ENCODE measurements at places on chromosomes 1 and 21. TPM values are rescaled to one million over a fixed set of nuclear protein-coding genes. Genes with fewer than 3 reads are reported as not detected.

DNA sequence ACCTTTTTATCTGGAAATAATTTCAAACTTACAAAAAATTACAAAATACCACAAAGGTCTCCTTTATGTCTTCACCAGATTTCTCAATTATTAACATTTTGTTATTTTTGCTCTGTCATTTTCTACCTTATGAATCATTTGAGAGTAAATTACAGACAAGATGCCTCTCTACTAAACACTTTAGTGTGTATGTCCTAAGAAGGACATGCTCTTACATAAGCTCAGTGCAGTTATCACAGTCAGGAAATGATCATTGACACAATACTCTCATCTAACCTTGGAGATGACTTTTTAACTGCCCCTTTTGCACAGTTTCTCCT is 378.9 kb upstream of the RUNX1 start:
- no peak for DNase-seq

DNA sequence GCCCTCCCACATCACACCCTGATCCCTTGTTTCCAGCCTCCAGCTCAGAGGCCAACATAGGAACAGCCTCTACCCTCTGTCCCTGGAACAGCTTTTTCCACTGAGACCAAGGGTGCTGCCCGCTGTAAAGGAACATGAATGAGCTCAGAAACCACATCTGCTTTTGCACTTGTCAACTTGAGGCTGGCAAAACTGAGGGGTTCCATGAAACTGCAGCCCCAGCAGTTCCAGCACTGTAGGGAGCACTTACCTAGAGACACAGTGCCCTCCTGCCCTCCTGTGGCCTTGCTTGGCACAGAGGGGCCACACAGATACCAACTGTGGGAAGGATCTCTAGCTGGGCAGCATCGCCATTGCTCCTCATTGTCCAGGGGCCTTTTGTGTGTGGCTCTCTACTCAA is 51.7 kb downstream of the ITPKB start:
- no peak for DNase-seq

DNA sequence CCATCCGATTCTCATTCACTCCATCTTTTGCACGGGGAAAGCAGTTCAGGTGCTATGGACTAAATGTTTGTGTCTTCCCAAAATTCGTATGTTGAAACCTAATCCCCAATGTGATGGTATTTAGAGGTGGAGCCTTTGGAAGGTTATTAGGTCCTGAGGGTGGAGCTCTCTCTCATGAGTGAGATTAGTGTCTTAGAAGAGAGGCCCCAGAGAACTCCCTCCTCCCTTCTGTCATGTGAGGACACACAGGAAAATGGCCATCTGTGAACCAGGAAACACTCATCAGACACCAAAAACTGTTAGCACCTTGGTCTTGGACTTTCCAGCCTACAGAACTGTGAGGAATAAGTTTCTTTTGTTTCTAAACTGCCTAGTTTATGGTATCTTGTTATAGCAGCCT is 15.8 kb upstream of the CCDC190 start:
- no peak for DNase-seq

GRCh38 chr1:194644528-194644927 is 1458.1 kb upstream of the B3GALT2 start:
- no peak for DNase-seq

DNA sequence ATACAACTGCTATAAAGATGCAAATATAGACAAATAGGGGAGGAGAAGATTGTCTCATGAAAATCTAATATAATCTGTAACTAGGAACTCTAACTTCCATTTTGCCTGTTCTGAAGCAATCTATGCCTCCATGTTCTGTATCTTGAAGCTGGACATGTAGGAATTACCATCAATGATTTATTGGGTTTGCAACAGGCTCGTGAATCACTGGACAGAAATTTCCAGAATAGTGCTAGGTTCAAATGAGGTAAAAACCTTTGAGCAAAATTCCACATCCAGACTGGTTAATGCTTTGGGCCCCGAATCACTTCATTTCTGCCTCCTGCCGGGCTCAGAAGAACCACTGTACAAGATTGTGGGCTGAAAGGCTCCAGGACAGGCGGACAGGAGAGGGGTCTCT is 110.7 kb upstream of the CTTNBP2NL start:
- DNase-seq, result no peak

- DNase-seq, result peak; percentile 37
Measured at GRCh38 chr1:240797050-240797449, 185.1 kb upstream of the GREM2 start.

DNA sequence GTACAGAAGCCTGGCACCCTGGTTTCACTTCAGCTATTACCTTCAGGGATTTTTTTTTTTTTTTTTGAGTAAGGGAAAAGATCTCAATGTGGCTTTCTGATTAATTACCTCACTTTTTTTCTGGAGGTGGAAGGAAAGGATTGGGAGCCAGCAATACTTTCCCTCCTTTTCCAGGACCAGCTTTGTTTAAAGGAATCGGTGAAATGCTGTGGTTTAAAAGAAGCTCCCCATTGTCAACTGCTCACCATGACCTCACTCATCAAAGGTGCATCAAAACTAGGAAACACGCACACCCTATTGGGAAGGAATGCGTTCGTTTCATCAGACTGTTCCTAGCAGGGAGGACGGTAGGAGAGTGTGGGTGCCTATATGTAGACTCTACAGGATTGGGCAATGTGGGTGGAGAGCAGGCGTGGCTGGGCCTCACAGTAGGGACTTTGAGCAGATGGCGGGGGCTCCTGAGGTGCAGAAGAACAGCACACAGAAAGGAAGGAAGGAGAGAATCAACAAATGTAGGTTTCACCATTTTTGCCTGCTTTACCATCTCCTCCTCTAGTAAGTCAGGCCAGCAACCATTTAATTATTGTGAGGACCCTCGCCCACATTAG is 13.0 kb downstream of the PHGDH start:
- no peak for DNase-seq

- no peak for DNase-seq
Measured at GRCh38 chr1:245094092-245094491, 60.7 kb upstream of the KIF26B start.

DNA sequence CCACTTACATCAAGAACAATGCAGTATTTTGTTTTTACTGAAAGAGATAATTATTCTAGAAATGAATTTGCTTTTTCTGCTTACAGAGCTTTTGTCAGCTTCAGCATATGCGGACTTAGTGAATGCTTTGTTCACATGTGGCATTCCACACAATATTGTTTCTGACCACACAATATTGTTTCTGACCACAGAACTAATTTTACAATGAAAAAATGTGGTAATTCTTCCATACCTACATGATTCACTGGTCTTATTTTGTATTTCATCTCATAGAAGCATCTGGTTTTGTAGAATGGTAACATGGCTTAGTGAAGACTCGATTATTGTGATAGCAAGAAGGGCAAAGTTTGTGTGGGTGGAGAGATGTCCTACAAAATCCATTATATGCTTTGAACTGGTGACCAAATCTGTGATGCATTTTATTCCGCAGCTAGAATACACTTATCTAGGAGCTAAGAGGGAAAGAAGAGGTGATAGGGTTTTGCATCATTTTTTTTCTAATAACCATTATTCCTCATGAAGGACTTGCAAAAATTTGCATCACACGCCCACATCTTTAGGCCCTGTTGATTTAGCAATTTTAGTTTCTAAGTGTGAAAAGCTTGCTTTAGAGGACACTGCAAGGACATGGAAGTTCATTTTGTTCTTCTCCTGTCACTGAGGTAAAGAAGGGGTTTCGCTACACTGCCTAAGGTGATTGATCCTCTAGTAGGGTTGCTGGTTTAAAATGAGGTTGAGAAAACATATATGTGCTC is 75.3 kb downstream of the HLX start:
- DNase-seq, result no peak

DNA sequence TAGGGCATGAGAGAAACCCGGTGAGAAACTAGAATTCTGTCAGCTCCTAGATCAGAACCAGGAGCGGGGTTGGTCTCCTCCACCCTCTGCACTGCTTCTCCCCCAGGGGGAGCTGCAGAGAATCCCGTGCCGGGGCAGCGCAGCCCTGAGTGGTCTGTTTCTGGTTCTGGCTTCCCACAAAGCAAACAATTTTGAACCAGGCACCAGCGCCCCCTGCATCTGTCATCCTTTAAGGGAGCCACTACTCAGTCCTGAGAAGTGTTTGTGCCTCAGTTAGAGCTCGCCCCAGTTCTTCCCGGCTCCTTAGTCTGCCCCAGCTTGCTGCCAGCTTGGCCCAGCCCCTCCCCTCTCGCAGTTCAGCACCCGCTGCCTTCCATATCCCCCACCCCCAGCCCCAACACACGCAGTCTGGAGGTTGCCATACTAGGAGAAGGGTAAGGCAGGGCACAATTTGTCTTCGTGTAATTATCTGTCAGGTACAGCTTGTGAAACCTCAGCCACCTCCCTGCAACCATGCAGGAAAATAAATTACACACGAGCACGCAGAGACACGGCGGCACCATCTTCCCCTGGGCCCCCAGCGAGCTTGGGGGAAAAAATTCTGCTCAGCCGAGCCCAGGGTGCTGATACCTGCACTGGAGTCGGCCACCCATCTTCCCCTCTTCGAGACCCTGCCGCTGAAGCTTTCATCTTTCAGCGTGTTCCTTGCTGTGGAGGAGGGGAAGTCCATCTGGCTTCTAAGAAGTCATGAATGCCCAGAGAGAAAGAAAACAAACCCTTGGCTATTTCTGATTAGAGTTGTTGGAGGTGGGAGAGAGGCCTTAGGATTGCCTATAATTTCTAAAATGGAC is 62.6 kb upstream of the CD1D start:
- DNase-seq, result peak; percentile 29

GRCh38 chr1:75132242-75132811 is 1.9 kb upstream of the LHX8 start:
- DNase-seq, result no peak

- no peak for DNase-seq
Measured at GRCh38 chr1:218347723-218348627, 2.8 kb downstream of the TGFB2 start.

DNA sequence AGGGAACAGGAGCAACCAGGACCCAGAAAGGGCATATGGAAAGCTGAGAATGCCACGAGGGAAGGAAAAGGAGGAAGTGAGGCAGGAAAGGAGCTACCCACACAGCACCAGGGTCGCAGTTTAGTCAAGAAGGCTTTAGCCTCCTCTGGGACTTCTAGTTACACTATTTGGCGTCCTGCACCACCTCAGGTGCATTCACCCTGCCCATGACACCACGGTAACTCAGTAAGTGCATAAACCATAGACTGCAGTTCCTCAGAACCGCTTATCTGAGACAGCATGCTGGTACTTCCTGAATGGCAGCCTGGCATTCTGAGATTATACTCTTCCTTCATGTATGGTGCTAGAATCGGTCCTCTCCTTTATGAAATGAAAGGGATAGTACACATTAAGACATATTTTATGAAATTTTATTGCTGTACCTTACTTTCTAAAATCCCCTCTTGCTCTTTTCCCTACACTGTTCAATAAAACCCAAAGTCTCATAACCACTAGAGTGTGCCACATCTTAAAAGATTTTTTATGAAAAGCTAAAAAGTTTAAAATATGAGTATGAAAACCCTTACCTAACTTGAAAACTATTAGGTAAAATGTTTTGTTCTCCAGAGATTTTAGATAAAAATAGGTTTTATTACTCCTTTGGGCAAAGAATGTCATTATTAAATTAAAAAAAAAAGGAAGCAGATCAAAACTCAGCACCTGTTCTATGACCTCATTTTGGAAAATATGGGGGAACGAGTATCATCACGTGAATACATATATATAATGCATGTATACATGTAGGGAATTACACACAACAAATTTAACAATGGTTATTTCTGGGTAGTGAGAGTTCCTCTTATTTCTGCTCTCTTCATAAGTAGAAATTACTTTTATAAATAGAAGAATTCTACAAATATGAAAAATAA is 67.3 kb downstream of the VAV3 start:
- no peak for DNase-seq

DNA sequence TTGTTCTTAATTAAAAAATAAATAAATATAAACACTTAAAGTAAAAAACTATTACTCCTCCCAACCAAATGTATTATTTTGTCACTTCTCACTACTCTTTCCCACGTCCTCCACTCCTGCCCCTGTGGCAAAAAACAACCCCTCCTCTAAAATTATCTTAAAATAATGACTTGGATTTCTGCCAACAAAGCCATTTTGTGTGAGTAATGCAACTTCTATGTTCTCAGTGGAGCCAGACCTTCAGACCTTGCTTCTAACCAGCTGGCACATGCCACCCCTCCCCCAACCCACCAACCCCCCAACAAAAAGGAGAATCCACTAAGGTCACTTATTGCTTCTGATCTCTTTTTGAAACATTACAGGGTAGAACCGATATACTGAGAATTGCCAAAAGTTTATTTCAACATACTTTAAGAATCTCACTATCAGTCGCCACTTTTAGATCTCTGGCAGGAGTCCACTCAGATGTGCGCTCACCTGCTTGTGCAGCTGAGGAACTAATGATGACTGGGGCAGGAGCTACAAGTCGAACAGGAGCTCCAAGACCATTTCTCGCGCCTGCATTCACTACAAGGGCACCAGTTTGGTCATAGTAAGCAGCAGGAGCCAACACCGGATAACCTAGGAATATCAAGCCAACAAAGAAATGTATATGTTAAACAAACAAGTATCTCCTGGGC is 58.3 kb upstream of the SDC3 start:
- peak; percentile 21 for DNase-seq

DNA sequence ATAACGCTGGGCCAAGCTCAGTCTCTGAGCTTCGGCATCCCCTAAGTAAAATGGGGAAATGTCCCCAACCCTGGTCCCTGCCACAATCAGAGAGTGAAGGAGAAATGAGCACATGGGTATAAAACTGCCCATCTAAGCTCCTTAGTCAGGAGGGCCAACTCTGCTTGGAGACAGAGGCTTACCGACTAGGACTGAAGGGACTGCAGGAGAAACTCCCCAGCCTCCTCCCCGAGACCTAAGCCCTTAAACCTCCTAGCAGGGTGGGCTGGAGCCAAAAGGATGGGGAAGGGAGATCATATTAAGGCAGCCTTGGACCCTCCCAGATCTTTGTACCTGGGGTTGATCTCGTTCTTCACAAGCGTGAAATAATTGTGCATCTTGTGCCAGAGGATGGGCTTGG is 5.5 kb downstream of the ETNK2 start:
- DNase-seq, result no peak

- no peak for DNase-seq
Measured at GRCh38 chr1:17949511-17949910, 158.1 kb upstream of the IGSF21 start.

- no peak for DNase-seq
Measured at GRCh38 chr1:154952664-154953063, 3.2 kb downstream of the PBXIP1 start.

- peak; percentile 95 for DNase-seq
Measured at GRCh38 chr1:32703479-32704291, 1.1 kb upstream of the SYNC start.

DNA sequence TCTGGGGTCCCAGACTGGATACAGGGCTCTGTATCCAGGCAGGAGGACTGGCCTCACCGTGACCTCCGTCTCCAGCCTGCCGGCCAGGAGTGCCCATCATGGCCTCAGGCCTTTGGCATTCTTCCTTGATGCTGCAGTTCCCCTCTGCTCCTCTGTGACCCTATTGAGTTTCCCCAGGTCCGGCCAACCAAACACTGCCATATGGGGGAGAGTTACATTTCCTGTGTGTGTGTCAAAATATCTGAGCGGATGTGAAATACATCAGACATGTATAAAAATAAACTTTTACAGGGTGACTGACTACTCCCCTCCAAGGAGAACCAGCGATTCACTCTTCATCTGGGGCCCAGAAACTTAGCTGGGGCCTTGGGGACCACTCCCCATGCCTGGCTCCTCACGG is 10.2 kb upstream of the UBL4B start:
- DNase-seq, result no peak

C1orf94 gene
- not detected for total RNA-seq

PROX1 gene
- not detected for total RNA-seq

SLC45A3 gene
- total RNA-seq, result 1.7 TPM

AXDND1 gene
- not detected for total RNA-seq

CYP4X1 gene
- total RNA-seq, result not detected

S100A7A gene
- total RNA-seq, result not detected

Measured in MG63 (cell line).